ENCODE measurements at places on chromosomes 4 and X.

DNA sequence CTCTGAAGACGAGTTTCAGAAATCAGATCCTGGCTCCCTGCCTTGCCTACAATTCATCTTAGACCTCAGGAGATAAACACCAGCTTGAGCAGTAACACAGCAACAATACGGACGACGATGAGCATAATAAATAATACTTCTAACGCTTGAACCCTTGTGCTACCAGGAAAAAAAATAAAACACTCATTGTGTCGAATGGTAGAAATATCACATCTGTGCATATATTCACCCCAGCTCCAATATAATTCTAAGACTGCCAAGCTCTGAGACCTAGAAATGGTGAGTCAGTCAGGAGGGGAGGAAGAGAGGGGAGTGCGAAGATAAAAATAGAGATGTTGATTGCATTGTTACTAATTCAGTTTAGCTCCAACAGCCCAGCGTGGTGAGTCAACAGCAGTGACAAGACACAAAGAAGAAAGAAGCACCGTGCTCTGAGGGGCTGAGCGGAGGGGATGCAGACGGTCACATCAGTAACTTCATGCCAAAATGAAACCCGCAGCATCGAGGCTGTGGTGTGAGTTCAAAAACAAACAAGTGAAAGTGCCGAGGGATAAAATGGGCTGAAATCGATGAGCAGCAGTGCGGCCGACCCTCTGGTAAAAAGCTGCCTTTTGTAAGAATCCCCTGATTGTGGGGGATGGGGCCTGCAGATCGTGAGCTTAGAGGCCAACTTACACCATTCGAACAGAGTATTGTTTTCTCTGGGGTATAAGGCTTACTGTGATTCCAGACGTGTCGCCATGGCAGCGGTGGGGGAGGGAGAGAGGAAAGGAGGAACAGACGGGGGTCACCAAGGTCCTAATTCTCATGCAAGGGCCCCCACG is 150.4 kb downstream of the MGST2 start:
- no peak for DNase-seq

DNA sequence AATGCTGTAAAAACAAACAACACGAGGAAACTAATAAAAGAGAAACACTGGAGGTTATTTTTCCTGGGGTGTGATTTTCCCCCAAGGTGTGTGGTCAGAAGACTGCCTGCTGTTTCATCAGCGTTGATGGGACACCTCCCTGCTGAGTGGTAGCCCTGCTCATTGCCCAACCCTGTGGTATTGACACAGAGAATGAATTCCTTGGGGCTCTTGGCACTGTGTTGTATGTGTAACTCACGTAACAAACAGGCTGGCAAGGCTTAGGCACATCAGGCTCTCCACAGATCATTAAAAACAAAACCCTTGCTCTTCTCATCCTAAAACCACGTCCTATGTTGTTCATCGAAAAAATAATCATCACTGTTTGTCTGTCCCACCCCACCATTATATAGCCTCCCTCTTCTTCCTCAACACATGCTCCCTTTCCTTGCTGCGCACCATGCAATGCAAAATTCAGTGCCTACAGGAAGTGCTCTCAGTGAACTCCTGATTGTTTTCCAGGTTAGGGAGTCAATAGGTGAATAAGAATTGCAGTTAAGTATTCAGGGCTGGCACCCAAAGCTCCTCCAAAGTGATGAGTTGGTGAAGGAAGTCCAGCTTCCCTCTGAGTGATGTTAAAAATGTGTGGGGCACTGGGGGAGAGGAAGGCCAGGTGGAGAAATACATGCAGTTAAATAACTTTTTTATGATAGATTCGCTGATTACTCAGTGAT is 11.4 kb upstream of the PUDP start:
- DNase-seq = no peak

GRCh38 chr4:138595731-138596460 is 353.7 kb upstream of the SLC7A11 start:
- no peak for DNase-seq

- DNase-seq = no peak
Observed at GRCh38 chrX:8906299-8906938, 105.2 kb upstream of the FAM9A start.

- DNase-seq = no peak
Observed at GRCh38 chr4:858831-859451, 33.0 kb upstream of the CPLX1 start.

DNA sequence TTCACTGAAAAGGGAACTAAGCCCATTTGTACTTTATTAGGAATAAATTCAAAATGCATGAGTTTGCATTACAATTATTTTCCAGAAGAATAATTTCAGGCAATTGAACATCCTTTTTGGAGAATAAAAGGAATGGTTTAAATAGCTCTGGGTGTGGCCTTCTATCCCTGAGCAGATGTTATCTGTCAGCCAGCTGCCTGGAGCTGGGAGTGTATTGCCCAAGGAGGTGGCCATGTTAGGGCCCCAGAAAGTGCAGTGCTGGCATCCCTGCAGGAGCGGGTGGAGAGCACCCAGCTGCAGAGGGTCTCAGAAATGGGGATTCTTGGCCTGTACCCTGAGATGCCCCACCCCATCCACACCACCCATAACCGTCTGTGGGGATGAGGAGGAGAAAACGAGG is 21.6 kb upstream of the VEGFD start:
- DNase-seq = no peak

GRCh38 chr4:176054942-176055341 is 10.7 kb upstream of the WDR17 start:
- no peak for DNase-seq

- DNase-seq = no peak
Observed at GRCh38 chr4:87916626-87917025, 58.9 kb upstream of the SPP1 start.

- no peak for DNase-seq
Observed at GRCh38 chr4:118124997-118125396, 90.7 kb downstream of the NDST3 start.

GRCh38 chr4:76729460-76729859 is 168.5 kb downstream of the SOWAHB start:
- DNase-seq = no peak

GRCh38 chr4:47771020-47771419 is 66.8 kb downstream of the CORIN start:
- no peak for DNase-seq

- no peak for DNase-seq
Observed at GRCh38 chr4:83150653-83151330, 36.3 kb upstream of the PLAC8 start.

DNA sequence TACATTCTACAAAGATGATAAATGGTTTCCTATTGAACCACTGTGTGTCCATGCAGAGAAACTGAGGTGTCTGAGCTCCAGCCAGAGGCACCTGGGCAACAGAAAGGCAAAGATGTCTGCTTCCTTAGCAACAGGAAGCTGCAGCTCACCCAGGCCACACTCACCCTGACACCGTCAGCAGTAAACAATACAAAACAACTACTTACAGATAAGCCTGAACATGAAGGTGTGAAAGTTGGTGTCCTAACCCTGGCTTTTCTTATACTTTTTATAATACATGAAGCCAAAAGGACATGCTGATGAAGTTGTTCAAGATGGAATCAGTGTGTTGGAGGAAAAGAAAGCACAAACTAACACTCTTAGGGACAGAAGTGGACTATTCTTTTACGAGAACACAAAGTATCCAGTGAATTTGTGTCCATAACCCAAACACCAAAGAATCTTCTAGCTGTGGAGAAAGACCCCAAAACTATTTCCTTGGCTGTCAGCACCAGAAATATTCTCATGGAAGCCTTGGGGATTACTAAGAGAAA is 117.3 kb downstream of the SYNPO2 start:
- no peak for DNase-seq

DNA sequence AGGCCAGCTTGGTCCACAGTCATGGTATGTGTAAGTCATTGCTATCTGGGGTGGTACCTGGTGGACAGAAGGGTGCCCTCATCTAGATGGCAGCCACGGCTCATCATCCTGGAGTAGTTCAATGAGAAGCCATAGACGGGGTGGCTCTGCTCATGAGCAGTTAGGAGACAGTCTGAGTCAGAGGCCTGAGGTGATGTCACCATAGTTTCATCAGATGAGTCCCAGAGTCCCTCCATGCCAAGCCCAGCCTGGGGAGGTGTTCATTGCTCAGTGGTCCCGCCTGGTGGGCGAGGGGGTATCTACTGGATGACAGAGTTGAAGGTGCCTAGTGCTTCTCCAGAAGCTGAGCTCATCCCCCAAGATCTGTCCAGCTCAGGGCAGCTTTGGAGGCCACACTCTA is 49.8 kb downstream of the DLG3 start:
- no peak for DNase-seq

DNA sequence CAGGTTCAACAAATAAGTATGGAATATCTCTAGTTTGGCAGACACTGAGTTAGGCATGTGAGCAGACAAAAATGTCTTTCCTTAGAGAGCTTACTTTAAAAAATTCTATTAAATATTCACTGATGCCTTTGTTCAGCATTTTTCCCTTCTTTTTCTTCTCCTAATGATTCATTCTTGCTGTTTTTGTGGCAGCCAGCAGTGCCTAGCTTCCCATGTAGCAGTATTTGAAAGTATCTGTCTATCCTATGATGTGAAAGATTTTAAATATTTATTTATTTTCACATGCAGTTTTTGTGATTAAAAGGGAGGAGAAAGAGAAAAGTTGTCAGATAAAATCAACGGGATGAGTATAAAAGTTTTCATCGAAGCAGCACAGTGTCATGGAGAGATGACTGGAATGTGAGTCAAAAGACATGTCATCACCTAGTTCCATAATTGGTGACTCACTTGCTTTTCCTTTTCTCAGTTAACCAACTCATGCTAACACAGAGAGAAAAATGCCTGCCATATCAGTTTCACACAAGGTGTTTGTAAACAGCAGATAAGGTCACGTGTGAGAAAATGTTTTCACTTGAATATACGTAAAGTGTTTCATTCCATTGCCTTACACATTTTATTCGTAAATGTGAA is 69.8 kb downstream of the BMPR1B start:
- DNase-seq = no peak

- no peak for DNase-seq
Observed at GRCh38 chr4:139207873-139208403, 30.9 kb upstream of the ELF2 start.

DNA sequence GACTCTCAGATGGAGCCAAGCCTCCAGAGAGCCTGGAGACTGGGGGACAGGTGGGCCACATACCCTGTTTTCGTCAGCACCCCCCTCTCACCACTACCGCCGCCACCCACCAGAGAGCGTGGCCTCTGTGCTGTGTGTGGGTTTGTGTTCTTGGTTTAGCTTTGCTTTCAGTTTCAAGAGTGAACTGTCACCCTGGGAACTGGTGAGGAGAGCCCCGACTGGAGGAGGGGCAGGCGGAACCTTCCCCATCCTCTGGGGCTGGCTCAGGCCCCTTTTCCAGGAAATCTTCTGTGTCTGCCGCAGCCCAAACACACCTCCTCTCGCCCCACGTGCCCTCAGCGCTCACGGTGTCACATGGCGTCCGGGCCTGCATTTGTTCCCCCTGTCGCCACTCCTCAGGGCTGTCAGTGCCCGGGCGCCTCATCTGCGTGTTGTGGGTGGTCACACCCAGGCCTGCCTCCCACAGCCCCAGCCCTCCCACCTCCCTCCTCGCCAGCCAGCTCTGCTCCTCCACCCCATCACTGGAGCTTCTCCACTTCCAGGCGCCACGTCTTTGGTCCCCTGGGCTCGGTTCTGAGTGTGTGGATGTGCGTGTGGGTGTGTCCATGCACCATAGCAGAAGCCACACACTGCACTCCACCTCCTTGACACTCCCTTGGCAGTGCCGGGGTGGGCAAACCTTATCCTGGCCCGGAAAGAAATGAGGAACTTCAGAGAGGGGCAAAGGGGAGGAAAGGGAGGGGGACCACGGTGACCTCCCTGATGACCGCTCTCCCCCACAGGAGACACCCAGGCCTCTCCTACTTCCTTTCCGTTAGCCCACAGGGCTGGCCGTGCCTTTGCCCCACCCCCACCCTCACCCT is 27.8 kb downstream of the ELF4 start:
- DNase-seq = no peak

DNA sequence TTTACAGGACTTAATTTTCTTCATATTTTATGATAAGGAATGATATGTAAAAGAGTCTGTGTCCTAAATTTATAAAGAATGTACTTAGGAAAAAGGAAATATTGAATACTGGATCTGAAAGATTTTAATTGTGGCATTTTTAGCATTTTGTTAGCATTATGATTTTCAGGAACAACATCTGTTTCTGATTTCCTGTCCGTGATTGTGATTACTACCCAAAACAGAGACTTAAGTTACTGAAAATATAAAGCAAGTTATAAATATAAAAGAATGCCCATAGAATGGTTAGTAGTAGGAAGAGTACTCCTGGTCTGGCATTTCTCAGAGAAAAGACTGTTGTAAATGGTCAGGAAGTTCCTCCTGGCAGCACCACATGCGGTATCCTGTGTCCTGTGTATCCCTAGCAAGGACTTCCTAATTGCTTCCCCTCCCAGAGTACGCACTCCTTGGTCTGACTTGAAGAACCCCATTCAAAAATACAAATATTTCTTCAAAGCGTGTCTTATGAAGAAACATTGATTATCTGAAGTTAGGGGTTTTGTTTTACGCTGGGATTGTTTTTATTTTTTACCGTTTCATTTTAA is 88.9 kb downstream of the RS1 start:
- DNase-seq = no peak

DNA sequence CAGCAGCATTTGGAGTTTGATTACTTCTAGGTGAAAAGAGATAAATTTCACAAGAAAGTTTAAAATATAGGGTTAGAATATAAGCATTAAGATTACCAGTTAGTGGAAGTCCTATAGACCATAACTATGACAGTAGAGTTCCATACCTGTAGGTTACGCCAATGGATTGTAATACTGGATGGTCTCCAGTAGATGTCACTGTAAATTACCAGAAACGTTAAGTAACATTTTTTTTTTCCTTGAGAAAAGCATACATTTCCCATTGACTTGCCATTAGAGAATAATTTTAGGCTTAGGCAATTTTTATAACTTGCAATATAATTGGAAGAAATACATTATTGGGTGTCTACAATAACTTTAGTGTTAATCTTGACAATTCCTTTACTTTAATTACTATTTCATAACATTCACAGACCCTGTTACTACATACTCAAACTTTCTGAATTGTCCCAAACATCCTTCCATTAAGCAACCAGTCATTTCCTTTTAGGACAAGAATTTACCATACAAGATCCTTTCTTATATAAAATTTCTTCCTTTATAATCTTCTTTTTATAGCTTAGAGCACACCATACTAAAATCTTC is 304.1 kb upstream of the TECRL start:
- peak; percentile 20 for DNase-seq

DNA sequence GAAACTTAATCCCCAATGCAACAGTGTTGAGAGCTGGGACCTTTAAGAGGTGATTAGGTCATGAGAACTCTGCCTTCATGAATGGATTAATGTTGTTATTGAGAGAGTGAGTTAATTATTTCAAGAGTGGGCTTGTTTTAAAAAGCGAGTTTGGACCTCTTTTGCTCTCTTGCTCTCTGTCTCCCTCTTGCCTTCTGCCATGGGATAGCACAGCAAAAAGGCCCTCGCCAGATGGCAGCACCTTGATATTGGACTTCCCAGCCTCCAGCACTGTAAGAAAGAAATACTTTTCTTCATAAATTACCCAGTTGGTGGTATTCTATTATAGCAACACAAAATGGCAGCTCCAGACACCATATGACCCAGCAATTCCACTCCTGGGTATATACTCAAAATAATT is 7.0 kb upstream of the ATP6AP2 start:
- no peak for DNase-seq

Data from NCI-H1930 (cell line).